Activated naive CD4-positive, alpha-beta T cell treated with anti-CD3 and anti-CD28 coated beads for 36 hours (primary cell): ENCODE measurements at places on chromosomes 16 and 17. TPM values are rescaled to one million over a fixed set of nuclear protein-coding genes. Genes with fewer than 3 reads are reported as not detected.

ARL5C gene
- not detected for total RNA-seq

AATK gene
- 0.32 TPM for total RNA-seq

RHBDL3 gene
- total RNA-seq, result not detected

ACAP1 gene
- total RNA-seq, result 309 TPM

CDH11 gene
- not detected for total RNA-seq

PRAC1 gene
- not detected for total RNA-seq

CLDN7 gene
- total RNA-seq, result not detected

CPNE7 gene
- total RNA-seq, result 6.4 TPM

TNP2 gene
- not detected for total RNA-seq

MT1M gene
- not detected for total RNA-seq

SEPTIN12 gene
- total RNA-seq, result not detected

NPIPA3 gene
- total RNA-seq, result 1.9 TPM

TNRC6C gene
- total RNA-seq, result 11.4 TPM

TP53TG3C gene
- total RNA-seq, result not detected

CCL16 gene
- not detected for total RNA-seq

AANAT gene
- not detected for total RNA-seq
